KBM-7 (cell line): ENCODE measurements at places on chromosomes 11 and 22.
A peak's percentile ranks its signal among the peaks of the same experiment; 100 is the strongest.

DNA sequence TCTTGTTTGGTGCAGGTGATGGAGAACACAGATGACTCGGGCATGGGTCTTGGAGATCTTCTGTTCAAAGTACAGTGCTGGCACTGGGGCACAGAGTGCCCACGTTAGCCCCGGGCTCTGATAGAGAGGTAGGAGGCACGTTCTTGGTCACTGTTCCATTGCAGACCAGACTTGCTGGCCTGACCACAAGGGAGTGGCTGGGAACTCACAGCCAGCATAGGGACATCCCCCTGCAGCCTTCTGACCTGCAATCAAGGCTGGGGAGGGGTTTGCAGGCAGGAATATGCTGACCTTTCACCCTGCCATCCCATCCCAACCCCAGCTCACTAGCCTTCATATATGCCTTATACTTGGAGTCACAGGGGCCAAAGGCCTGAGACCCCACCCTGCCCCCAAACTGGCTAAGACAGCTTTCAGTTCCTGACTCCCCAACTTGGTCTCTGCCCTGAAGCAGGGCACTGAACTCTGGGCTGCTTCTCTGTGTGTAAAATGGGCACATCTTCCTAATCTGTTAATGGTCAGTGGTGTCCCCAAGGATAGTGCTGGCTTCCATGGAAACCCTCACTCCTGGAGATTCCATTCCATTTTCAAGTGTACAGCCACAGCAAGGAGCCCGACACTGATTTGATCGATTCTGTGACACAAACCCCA, 4.6 kb downstream of the MRPL49 start:
- DNase-seq = no peak

GRCh38 chr22:24205438-24206195, 24.3 kb downstream of the SUSD2 start:
- DNase-seq = peak; percentile 55

DNA sequence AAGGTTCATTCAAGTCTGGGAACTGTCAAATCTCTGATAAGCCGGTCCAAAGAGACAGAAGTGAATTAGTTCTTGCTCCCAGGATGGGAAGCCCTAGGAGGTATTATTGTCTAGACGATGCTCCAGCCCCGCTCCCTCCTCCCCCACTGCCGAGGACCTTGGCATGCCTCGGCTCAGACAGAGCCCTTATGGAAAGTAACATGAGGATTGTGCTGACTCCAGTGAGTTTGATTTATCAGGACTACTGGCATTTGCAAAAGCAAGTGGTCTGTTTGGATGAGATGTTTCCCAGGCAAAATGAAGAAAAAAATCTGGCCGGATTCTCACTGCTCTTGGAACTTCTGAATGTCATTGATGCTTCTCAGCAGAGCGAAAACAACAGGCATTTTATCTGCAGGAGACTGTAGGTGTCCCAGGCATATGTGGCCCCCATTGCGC, 341.0 kb downstream of the ETS1 start:
- no peak for DNase-seq

GRCh38 chr11:30322191-30322590, 713 bp upstream of the ARL14EP start:
- DNase-seq = no peak

GRCh38 chr22:44566911-44567310, 68.9 kb upstream of the RTL6 start:
- DNase-seq = no peak
